Astrocyte (in vitro differentiated cells and primary cell): ENCODE measurements at places on chromosomes 1 and 21.

DNA sequence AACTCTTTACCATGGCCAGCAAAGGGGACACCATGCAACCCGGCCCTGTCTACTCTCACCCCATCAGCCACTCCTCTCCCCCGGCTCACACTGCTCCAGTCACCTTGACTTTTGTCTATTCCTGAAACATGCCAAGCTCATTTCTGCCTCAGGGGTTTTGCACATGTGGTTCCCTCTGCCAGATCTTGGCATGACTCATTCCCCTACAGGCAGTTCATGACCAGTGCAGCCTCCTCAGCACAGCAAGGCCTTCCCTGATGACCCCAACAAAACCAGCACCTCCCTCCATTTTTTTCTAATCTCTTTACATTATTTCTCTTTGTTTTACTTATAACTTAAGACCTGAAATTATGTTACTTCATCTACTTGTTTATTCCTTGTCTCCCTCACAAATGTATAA is 58.6 kb upstream of the GJB5 start:
- DNase-seq: no peak

GRCh38 chr1:111488669-111489068 is 14.8 kb downstream of the ADORA3 start:
- no peak for DNase-seq

GRCh38 chr1:8727809-8728213 is 89.6 kb downstream of the RERE start:
- DNase-seq: no peak

- DNase-seq: peak; percentile 97
Observed at GRCh38 chr1:51661081-51661518, 44.2 kb downstream of the OSBPL9 start.

GRCh38 chr1:10494418-10494753 is 19.6 kb downstream of the PEX14 start:
- no peak for DNase-seq

- peak; percentile 10 for DNase-seq
Observed at GRCh38 chr1:112358798-112359408, 37.1 kb upstream of the CTTNBP2NL start.

- DNase-seq: no peak
Observed at GRCh38 chr1:154931940-154932487, 4.5 kb downstream of the PMVK start.

DNA sequence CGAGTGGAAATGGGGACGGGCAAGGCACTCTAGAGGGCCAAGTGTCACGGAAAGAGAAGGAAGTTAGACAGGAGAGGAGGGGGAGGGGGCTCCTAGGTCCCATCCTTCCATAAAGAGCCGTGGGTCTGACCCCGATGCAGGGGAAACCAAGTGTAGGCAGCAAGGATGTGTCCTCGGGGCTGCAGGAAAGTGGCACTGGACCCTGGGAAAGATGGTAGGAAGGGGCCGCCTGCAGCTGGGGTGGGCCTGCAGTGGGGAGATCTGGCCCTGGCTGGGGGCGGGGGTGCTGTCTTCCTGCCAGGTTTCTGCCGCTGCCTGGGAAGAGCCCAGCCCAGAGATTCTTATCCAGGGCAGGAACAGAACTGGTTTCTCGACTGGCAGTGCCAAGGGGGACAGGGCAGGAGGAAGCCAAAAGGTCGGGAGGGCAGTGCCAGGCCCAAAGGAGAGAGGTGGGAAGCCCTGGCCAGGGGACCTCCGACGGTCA is 12.9 kb downstream of the CRABP2 start:
- no peak for DNase-seq

DNA sequence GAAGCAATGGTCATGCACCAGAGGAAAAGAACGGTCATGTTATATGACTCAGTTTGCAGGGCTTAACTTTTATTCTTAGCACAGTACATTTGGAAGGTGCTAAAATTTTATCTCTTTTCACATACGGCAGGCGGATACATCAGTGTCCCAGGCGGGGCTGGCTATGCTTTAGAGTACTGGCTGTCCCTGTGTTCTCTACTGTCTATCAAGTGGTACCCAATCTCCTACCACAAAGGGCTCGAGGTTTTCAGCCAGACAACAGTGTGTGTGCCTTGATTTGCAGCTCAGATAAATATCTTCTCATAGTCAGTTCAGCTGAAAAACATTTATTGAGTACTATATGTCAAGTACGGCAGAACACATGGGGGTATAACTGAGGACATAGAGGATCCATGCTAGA is 65.3 kb downstream of the URB2 start:
- no peak for DNase-seq

DNA sequence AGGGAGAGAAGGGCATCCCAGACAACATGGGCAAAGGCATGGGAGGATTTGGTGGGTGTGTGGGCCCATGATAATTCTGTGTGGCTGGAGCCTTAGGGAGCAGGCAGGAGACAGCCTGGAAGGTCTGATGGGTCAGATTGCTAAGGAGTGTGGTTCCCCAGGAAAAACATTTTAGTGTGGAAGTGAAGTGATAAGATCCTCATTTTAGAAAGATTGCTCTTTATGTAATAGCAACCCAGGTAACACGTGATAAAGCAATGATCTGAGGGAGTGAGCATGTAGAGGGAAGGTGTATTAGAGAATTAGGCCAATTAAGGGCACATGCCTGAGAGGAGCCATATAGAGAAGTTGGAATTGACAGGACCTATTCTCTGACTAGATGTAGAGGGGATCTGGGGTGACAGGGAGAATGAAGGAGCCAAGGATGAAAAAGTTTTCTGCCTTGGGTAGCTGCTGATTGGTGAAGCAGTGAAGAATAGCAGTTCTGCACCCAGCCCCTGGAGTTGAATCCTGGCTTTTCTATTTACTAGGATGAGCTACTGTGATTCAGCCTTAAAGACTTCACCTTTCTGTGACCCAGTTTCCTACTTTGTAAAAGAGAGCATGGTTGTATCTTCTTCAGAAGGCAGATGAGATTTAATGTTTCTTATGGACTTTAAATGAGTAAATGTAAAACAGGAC is 18.7 kb upstream of the SLAMF6 start:
- DNase-seq: no peak

DNA sequence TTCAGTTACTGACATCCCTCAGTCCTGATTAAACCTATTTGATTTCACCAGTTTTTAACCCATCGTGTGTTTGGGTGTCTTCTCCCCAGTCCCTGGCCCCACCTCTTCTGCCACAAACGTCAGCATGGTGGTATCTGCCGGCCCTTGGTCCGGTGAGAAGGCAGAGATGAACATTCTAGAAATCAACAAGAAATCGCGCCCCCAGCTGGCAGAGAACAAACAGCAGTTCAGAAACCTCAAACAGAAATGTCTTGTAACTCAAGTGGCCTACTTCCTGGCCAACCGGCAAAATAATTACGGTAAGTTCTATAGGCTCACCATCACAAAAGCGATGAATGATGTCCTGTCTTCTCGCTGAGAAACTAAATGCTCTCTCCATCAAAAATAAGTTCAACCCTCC is 28.7 kb downstream of the NBPF3 start:
- no peak for DNase-seq

GRCh38 chr21:31252611-31253010 is 91.5 kb downstream of the TIAM1 start:
- no peak for DNase-seq

DNA sequence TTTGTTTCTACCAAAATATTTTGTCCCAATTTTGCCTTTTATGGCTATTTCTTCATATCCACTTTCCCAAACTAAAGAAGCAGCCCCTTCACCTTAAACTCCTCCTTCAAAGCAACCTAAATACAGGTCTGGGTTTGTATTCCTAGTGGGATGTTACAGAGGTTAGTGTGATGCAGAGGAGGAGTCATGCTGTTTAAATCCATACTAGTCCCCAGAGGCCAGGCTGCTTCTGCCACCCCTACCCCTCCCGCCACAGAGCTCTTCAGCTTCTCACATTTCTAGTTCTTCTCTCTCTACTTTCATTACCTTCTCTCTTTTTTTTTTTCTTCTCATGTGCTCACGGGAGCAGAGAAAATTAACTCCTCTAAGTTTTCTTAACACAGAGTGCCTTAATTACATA is 29.3 kb downstream of the SELL start:
- no peak for DNase-seq

DNA sequence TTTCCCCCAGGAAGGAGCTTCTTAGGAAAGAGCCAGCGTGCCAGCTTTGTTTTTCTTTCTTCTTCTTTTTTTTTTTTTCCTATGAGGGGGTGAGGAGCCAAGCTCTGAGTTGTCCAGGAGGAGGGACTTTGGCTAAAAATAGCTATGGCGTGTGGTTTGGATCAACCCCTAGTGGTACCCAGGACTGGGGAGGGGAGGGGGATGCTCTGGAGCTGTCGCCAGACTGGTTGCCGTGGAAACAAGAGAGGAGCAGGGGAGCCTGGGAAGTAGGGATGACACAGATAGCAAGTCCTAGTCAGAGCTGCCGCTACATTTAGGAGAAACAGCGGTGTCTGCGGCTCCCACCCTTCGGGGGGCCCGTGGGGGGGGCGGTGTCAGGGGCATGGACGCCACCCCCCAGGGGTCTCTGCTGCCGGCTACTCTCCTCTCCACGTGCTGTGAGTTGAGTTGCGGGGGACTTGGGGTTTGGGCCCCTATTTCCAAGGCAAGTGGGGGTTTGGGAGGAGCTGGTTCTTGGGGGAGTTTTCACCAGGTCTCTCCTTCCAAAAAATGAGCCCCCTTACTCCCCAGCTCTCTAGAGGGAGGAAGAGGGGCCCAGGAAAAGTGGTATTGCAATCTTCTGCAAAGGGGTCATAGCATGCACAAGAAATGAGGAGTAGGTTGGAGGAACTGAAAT is at the start of gene KCNJ9:
Gene KCNJ9 (plus strand): TSS at position 278 of the 676 bp plus-strand sequence. CDS start 2,493 bp downstream, outside the sequence.
- DNase-seq: peak; percentile 8

- peak; percentile 36 for DNase-seq
Observed at GRCh38 chr1:2275796-2276536, 47.8 kb downstream of the SKI start.

- no peak for DNase-seq
Observed at GRCh38 chr1:97551113-97551512, 369.7 kb downstream of the DPYD start.

DNA sequence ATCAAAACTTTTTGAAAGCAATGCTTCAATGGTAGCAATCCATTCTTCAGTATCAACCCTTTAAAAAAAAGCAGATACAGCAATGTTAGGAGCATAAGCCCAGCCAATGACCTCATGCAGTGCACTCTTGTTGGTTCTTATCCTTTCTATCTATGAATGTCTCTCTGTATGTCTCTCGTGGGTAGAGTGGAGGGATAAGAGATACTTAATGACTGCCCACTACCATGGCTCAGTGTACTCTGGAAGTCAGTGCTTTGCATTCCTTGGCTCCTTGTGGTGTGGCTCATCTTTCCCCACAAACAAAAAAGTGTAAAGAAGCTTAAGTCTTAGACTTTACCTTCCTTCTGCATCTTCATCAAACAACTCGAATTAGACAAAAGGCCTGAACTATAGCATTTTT is 50.3 kb downstream of the PCSK9 start:
- peak; percentile 31 for DNase-seq

DNA sequence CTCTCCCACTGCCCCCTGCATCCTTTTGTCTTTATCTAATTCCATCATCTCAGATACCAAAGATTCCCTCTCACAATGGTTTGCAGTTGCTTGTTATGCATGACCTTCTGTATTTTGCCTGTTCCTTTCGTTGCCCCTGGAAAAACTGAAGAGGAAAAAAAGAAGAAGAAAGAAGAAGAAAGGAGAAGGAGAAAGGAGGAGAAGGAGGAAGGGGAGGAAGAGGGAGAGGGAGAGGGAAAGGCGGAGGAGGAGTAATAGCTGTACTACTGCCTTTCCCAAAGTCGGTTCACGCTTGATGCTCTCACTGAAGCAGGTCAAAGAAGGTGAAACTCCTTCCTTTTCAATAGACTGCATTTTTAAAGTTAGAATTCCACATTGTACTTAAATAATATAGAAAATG is 513.8 kb downstream of the PTPRC start:
- no peak for DNase-seq

GRCh38 chr1:193685986-193686385 is 499.6 kb upstream of the B3GALT2 start:
- DNase-seq: no peak

GRCh38 chr1:151547119-151547899 is 7.2 kb downstream of the TUFT1 start:
- peak; percentile 96 for DNase-seq

GRCh38 chr1:229694053-229694693 is 68.1 kb downstream of the URB2 start:
- peak; percentile 83 for DNase-seq

- DNase-seq: no peak
Observed at GRCh38 chr1:213899413-213899812, 88.4 kb upstream of the PROX1 start.

DNA sequence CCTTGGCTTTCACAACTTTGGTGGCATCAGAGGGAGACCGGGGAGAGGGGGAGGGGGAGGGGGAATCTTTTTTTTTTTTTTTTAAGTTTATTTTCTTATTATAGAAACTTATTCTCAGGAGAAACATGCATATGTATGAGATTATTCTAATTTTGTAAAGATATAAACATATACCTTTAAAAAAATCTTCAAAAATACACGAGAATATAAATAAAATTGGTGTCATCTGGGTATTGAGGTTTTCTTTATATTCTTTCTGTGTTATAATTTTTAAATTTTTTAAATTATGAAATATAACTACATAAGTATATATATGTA is 18.9 kb upstream of the SNRPE start:
- DNase-seq: no peak

- no peak for DNase-seq
Observed at GRCh38 chr1:181347495-181348390, 135.6 kb upstream of the CACNA1E start.

- no peak for DNase-seq
Observed at GRCh38 chr21:26557106-26557505, 16.0 kb downstream of the CYYR1 start.

GRCh38 chr1:55519937-55520683 is 304.9 kb upstream of the USP24 start:
- DNase-seq: no peak

DNA sequence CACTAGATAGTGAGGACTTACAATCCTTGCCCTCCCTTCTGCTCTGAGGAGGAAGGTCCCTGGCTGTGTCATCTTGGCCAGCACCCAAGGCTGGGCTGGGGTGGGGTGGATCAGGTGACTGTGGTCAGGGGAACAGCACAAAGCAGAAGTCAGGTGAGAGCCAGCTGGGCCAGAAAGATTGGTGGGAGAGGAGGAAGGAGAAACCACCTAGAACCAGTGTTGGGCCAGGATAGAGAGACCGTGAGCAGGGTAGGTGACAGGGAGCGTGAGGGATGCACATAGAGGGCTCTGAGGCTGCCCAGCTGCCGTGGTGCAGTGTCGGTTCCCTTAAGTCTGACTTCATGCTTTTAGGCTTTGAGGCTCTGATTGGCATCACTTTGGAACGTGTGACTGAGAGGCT is 22.7 kb downstream of the NCF2 start:
- DNase-seq: peak; percentile 43

DNA sequence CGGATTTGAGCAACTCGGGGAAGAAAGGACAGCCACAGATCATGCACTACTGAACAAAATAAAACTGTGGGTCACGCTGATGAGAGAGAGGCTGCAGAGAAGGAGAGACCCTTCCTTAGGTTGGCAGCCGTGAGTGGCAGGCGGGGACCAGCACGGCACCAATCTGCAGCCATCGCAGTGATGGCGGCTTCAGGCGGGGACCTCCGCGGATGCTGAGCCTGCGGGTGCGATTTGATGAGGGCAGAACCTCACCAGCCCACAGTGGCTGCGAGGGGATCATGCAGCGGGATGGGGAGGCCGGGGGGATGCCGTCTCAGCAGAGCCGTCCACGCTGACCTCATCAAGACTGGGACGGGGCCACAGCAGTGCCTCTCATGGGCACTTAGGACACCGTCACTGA is 11.8 kb downstream of the ITGB2 start:
- DNase-seq: no peak
